OCI-M1 (cell line): ENCODE measurements at places on chromosomes 16 and 17.
A peak's percentile ranks its signal among the peaks of the same experiment; 100 is the strongest.

DNA sequence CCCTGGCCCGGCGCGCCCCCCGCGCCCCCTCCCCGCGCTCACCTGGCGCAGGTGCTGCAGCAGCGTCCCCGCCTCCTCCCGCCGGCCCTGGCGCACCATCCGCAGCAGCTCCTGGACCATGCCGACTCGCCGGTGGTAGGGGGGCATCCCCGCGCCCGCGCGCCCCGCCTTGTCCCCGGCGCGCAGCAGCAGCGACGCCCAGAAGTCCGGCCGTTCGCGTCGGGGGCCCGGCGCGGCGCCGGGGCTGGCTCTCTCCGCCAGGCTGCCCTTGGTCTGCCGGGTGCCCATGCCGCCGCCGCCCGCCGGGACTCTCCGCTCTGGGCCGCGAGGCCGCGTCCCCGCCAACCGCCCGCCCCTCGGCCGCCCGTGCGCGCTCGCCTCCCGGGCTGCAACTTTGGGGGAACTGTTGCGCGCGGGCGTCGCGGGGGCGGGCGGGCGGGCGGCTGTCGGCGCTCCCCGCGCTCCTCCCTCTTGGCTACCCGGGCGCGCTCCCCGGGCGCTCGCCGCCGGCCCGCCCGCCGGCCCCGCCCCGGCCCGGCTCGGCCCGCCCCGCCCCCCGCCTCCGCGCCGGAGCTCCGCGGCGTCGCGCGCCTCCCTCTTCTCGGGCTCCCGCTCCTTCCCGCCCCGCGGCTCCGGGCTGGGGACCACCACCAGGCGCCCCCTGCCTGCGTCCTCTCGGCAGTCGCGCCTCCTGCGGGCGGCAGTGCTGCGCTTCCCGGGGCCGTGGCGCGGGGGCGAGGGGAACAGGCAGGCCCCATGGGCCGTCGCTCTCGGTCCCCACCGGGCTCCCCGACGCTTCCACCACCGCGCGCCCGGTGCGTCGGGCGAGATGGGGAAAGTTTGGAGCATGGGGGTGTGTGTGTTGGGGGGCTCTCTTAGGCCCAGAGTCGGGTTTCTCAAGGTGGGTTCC, at the start of gene LRRC75A:
Gene LRRC75A, minus strand, starts transcription at position 491 of the 910 bp plus-strand sequence. Its CDS starts 203 bp downstream, at position 288.
- no peak for DNase-seq

- no peak for DNase-seq
Observed at GRCh38 chr17:1447052-1447451, 9.0 kb downstream of the CRK start.

GRCh38 chr17:76716146-76716838, 5.5 kb upstream of the MXRA7 start:
- DNase-seq = no peak

DNA sequence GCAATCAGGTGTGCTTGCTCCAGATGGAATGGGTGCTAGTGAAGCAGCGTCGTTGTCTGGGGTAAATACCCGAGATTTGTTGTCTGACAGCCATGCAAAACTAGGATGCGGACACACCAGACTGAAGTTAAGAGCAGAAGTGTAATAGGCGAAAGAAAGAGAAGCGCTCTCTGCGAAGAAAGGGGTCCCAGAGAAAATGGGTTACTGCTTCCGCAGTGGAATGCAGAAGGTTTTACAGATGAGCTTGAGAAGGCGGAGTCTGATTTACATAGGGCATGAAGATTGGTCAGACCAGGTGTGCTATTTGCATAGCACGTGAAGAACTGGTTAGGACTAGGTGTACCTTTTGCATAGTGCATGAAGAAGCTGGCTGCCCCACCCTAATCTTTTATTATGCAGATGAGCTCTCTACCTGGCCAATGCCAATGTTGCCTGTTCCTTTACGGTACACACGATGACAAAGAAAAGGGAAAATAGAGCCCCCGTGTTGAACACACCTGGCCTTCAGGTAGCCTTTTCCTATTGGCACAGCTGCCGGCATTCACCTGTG, 32.0 kb upstream of the SNN start:
- no peak for DNase-seq

- no peak for DNase-seq
Observed at GRCh38 chr17:10311131-10311530, 61.7 kb downstream of the MYH13 start.

GRCh38 chr16:28820016-28820415, 2.8 kb upstream of the ATXN2L start:
- DNase-seq = peak; percentile 25

DNA sequence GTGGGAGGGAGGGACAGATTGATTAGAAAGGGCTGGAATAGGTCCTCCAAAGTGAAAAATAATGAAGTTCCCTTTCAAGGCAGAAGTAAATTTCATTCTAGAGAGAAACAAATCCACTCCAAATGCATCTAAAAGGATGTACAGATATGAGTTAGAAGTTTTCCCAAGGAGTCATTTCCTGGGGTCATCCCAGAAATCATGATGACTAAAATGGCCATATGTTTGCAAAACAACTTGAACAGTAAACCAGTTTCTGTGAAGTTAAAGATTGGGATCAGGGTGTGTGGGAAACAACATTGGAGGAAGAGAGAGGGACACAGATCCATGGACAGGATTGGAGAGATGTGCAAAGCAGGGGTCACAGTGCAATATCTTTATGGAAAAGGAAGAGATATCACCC, 32.5 kb upstream of the ARHGAP44 start:
- DNase-seq = no peak

DNA sequence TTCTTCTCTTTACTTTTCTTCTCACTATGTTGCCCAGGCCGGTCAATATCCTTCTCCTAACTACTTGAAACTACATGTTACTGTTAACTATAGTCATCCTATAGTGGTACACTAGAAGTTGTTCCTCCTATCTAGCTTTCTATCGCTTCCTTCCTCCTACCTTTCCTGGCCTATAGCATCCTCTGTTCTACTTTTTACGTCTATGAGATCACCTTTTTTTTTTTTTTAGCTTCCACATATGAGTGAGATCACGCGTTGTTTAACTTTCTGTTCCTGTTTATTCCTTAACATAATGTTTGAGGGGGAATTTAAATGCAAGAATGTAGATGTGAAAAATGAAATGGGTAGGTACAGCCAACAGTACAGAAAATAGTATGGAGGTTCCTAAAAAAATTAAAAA, 30.5 kb upstream of the YPEL2 start:
- DNase-seq = no peak

DNA sequence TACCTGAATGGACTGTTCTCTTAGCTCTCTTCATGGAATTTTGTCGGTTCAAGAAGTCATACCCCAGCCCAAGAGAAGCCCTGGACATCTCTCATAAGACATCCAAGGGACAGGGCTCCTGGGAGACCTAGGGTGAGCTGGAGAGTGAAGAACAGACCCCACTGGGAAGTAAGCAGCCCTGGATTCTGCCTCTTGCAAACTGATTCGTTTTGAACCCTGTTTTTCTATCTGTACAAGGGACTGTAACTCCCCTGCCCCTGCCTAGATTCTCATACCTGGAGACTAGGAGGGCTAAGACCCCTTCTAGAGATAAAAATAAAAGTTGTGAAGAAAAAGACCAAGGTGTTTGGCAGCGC, 449 bp downstream of the CCL3L1 start:
- DNase-seq = no peak

DNA sequence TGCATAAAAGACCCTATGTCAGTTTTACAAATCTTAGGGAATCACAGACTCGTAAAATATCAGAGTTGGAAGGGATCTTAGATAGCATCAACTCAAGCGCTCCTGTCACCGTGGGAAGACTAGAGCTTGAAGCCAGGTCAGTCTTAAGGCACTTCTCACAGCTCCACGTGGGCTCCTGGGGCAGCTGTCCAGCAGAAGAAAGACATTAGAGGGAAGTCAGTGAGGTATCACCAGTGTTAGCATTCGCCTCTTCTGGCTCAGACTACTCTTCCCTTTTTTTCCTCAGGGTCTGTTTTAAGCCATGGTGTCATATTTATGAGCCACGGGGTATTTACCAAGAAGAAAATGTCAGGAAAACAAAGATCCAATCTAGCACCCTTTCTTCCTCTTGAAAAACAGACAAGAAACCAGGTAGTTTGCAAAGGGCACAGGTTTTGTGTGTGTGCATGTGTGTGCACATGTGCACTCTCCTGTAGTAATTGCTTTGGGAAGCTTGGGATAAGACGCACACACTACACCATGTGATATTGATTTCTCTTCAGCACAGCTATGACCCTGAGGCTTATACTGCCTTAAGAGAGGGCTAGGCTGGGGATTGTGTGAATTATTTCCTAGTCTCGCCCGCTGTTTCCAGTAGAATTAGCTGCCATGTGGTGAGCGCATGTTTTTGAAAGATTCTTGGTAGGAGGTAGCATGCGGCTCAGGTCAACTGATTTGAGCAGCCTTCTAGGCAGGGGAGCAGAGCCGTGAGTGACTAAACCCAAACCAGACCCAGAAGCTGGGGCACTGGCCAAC, 61.0 kb upstream of the ELAC2 start:
- DNase-seq = no peak

- DNase-seq = no peak
Observed at GRCh38 chr16:27224271-27224737, 21.0 kb downstream of the KDM8 start.

DNA sequence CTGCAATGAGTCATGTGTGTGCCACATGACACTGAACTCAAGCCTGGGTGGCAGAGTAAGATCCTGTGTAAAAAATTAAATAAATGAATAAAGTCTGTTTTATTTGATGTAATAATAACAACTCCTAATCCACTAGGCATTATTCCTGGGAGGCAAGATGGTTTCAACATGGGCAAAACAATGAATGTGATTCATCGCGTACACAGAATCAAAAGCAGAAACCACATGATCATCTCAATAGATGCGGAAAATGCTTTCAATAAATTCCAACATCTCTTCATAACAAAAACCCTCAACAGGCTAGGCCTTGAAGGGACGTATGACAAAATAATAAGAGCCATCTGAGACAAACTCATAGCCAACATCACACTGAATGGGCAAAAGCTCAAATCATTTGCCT, 195.4 kb downstream of the CDH11 start:
- DNase-seq = no peak

DNA sequence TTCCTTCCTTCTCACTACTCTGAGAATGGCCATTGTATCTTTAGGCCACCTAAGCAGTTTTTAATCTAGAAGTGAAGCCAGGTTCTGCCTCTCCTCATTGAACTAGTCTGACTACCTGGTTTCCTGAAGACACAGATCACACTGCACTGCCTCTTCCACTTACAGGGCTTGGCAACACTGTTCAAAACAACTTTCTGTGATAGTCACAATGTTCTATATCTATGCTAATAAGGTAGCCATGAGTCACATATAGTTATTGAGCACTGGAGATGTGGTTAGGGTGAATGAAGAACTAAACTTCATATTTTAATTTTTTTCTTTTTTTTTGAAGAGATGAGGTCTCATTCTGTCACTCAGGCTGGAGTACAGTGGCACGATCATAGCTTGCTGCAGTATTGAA, 26.9 kb downstream of the RND2 start:
- no peak for DNase-seq

DNA sequence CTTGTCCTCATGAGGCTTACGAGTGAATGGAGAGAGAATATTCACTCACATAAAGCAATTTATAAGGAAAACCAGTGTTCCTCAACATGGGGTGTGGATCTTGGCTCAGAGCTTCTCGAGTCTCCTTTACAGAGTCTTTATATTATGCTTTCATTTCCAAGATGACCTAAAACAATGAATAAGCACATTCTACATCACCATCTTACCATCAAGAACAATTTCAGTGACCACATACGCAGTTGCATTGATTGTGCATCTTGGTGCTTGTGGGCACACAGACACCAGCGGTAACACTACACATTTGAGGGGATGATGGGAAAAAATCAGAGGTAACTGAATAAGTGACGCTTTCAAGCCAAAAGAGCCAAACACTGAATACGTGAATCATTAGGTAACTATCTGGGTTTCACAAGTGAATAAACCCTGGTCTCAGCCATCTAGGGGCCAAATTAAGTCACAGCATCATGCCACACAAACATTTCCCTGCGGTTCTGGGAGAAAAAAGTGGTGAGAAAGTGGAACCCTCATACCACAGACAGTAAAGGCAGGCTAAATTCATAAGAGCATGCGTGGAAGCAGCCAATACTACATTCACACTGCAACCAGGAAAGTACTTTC, 9.4 kb downstream of the CWC25 start:
- DNase-seq = no peak

GRCh38 chr17:63406689-63407330, 39.3 kb downstream of the CYB561 start:
- DNase-seq = peak; percentile 92
